ENCODE measurements at places on chromosomes 1 and 21.
A peak's percentile ranks its signal among the peaks of the same experiment; 100 is the strongest.

GRCh38 chr1:222928212-222928611, 113.4 kb downstream of the DISP1 start:
- DNase-seq = peak; percentile 32

GRCh38 chr1:205454903-205455335, 926 bp downstream of the BLACAT1 start:
- DNase-seq = peak; percentile 18

- no peak for DNase-seq
Measured at GRCh38 chr1:86538775-86539174, 8.1 kb upstream of the CLCA4 start.

GRCh38 chr1:187513190-187513589, 684.4 kb downstream of the PLA2G4A start:
- DNase-seq = no peak

DNA sequence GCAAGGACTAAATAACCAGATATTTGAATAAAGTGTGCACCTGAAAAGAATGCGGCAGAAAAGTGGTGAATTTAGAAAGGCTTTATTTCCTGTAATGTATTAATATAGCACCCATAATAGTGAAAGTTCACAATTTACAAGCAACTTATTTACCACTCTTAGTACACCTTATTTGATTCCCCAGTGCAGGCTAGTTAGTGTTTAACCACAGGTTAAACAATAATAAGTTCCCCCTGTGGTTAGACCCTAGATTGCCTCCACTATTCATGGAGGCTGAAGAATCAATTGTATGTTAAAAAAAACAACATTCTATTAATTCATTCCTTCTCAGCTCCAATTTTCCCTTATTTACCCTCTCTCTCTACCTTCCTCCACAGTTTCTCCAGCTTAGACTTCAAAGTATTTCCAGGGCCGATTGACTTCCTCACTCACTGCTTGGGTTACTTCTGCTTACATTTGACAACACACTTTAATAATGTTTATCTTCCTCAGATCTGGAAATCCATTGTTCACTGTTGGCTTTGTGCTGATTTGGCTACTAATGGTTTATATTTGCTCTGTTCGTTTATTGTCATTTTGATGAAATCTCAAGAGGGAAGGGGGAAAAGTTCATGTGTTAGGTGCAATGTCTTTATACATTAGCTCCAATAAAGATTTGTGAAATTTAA, 796.3 kb downstream of the BRINP3 start:
- DNase-seq = no peak

GRCh38 chr1:2413495-2414296, 1.3 kb upstream of the PEX10 start:
- no peak for DNase-seq

GRCh38 chr1:44926311-44926781, 60.0 kb downstream of the EIF2B3 start:
- DNase-seq = peak; percentile 94

GRCh38 chr1:88462488-88463261, 221.4 kb upstream of the PKN2 start:
- DNase-seq = peak; percentile 19

GRCh38 chr1:233055879-233056641, 105.6 kb downstream of the NTPCR start:
- DNase-seq = no peak

GRCh38 chr1:247905910-247906503, 10.6 kb downstream of the OR2W3 start:
- no peak for DNase-seq

DNA sequence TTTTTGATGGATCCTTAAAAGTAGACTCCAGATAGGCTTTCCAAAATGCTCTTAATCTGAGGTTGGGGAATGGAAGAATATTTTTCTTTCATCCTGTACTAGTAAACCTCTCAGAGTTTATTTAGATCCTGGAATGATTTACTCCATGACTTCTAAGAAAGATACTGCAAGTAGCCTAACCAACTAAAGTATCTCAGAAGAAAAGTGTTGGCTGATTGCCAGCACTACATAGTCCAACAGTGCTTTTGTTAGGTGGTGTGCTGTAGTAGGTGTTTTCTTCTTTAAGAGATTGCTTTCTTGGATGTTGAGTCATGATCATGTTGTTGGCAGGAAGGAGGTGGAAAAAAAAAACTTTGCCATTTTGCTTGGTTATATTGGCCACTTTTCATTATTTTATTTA, 119.8 kb downstream of the OSBPL9 start:
- DNase-seq = peak; percentile 49

DNA sequence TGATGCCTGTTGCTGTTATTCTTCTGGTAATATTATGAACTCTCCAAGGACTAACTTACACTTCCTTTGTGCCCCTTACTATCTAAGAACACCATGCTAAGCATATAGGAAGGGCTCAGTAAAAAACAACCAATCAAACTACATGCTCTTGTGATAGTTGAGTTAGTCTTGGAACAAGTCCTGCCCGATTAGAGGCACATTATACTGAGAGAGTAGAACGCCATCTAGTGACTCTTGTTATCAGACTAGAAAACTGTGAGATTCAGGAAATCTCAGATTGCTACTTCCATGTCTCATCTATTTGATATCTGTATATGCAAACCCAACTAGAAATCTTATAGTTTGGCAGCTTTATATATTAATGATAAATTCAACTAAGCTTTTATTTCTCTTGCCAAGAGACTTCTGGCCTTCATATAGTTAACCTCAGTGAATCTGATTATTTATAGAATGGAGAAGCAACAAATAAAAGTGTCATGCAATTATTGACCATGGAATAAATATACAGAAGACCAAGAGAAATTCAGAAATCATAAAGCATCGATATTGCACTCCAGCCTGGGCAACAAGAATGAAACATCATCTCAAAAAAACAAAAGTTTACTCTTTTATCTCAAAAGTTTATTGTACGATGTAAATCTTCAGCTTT, 7.8 kb upstream of the SRRM1 start:
- peak; percentile 77 for DNase-seq

DNA sequence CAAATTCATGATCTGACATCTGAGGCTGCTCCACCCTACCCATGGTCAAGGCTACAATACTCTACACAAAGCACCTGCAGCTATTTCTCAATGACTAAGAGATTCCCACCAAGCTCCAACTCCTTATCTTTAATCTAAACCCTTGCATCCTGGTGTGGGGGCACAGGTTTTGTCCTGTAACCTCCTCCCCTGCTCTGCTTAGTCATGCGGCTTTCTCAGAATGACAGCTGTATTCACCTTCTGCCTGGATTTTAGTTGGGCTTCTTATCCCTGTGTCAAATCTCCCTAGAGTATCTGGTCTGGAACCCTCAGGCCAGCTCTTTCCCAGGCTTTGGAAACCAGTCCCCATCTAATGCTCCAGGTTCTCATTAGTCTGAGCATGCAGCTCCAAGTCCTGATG, 159.0 kb downstream of the BARHL2 start:
- DNase-seq = no peak

- no peak for DNase-seq
Measured at GRCh38 chr1:213474054-213474453, 423.0 kb downstream of the RPS6KC1 start.

GRCh38 chr1:199113265-199113869, 474.5 kb downstream of the PTPRC start:
- DNase-seq = peak; percentile 67

- no peak for DNase-seq
Measured at GRCh38 chr1:217910791-217911320, 279.7 kb downstream of the SPATA17 start.

DNA sequence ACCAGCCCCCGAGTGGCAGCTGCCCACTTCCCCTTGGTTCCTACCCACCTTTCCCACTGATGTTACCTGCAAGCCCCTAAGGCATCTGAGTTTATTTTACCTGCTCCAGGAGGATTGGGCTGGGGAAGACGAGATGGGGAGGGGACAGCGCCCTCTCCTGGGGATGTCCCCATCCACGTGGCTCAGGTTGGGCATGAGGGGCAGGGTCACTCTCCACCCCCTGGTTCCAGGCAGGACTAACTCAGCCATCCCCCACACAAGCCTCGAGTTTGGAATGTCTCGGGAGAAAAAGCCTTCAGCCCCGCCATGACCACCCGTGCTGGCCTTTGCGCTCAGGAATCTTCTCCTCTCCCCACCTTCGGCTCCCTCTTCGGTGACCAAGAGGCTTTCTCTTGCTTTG, 90.0 kb downstream of the ARHGEF10L start:
- no peak for DNase-seq

- DNase-seq = peak; percentile 11
Measured at GRCh38 chr1:195761104-195761503, 847.1 kb downstream of the KCNT2 start.

DNA sequence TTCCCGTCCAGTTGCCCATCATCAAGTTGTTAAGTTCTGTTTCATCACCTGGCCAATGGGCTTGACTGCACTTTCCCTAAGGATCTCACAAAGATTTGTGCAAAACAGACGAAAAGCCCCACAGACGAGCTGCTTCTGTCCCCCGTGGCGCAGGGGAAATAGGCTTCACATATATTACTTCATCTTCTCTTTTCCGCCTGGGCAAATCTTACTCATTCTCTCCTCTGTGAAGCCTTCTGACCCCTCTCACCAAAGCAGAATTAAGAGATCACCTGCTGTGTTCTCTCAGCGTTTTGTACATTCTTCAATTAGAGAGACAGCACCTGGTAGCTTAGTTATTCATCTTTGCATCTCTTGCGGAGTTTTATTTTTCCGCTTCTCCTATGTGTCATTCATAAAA, 129.8 kb downstream of the IGSF21 start:
- no peak for DNase-seq

DNA sequence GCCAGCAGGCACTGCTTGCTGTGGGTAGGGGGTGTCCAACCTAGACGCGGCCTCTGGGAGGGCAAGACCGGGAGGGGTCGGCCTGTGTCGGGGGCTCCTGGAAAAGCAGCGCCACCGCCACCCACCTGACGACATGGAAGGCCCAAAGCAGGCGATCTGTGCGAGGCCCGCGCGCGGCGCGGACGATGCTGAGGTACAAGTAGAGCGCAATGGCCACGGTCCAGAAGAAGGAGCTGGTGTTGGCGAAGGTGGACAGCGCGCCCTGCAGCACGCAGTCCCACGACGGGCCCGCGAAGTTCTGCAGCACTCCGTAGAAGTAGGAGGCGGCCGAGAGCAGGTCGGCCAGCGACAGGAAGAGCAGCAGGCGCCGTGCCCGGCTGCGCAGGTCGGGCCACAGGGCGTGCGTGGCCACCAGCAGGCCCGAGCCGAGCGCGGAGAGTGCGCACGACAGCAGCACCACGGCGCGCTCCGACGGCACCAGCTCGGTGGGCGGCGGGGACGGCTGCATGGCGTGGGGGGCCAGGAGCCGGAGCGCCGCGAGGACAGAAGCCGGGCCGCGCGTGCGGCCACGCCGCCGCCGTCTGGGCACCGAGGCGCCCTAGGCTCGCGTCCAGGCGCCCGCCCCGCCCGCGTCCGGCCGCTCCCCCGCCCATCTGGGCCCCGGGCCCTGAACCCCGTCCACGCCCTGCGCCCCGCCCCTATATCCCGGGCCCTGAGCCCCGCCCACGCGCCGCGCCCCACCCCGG, at the start of gene GPR157:
TSS of gene GPR157 (minus strand) at position 583 of the 746 bp plus-strand sequence. CDS start at position 508, 75 bp downstream.
- peak; percentile 79 for DNase-seq

- DNase-seq = peak; percentile 40
Measured at GRCh38 chr1:60280256-60280655, 206.7 kb upstream of the C1orf87 start.

DNA sequence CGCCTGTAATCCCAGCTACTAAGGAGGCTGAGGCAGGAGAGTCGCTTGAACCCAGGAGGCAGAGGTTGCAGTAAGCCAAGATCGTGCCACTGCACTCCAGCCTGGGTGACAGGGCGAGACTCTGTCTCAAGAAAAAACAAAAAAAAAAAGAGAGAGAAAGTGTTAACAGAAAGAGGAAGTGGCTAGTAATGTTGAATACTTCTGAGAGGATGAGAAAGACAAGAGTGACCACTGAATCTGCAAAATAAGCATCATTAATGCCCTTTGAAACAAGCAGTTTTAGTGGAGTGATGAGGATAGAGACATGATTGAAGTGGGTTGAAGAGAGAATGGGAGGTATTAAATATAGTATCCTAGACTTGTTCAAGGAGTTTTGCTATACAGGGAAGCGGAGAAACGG, 11.7 kb downstream of the MPZ start:
- DNase-seq = no peak

DNA sequence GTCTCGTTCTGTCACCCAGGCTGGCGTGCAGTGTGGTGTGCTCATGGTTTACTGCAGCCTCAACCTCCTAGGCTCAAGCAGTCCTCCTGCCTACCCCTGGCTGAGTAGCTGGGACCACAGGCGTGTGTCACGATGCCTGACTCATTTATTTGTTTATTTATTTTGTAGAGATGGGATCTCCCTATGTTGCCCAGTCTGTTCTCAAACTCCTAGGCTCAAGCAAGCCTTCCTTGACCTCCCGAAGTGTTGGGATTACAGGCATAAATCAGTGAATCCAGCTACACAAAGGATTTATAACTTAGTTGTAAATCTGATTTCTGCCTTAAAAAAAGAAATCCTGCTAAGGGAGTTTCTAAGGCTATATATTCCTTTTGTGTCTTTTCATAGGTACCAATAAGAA, 30.5 kb upstream of the ZNF496 start:
- DNase-seq = peak; percentile 21

GRCh38 chr1:204213668-204214662, at the start of gene GOLT1A:
Gene GOLT1A, minus strand, starts transcription at chr1:204213988. Its CDS starts 82 bp downstream, at chr1:204213906.
- peak; percentile 84 for DNase-seq

- DNase-seq = no peak
Measured at GRCh38 chr1:153431002-153431401, 14.7 kb downstream of the S100A7A start.

DNA sequence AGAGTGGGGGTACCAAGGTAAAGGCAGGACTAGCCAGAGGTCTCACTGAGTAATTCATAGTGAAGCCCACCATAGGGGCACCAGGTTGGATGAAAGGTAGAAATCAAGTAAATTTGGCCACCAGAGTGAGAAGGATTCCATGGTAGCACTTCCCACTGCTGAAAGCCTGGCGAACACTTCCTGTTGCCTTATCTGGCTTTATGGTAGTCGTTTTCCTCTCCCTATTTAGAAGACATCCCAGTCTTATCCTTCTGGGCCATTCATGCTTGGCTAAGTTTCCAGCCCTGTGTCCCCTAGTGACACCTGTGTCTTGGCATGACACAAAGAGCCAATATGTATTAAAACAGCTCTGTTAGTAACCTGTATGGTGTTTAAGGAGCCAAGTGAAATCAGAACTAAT, 74.3 kb upstream of the SIPA1L2 start:
- no peak for DNase-seq

GRCh38 chr21:34865400-34866241, 183.5 kb downstream of the RUNX1 start:
- DNase-seq = peak; percentile 86

Data from EH (cell line).